Dorsolateral prefrontal cortex (tissue), 122 donors: ENCODE measurements at places on chromosomes 16 and 17. TPM values are rescaled to one million over a fixed set of nuclear protein-coding genes. Genes with fewer than 3 reads are reported as not detected.

The ZG16 gene
- not detected for total RNA-seq

The SPATA32 gene
- total RNA-seq, result not detected

The GNG13 gene
- total RNA-seq, result 4.0 TPM

The MT2A gene
- total RNA-seq, result 246 TPM

The PDILT gene
- total RNA-seq, result not detected

The CSF3 gene
- total RNA-seq, result 105 TPM

The USP10 gene
- total RNA-seq, result 77.9 TPM

The ALDH3A1 gene
- 0.39 TPM for total RNA-seq

The SLC16A6 gene
- 5.7 TPM for total RNA-seq

The PLEKHG4 gene
- 4.6 TPM for total RNA-seq

The RHBDL3 gene
- 47.2 TPM for total RNA-seq

The KIF19 gene
- total RNA-seq, result 24.7 TPM

The NPIPA5 gene
- total RNA-seq, result 44.9 TPM

The NUDT7 gene
- total RNA-seq, result 10.9 TPM

The C1QL1 gene
- total RNA-seq, result 15.4 TPM

The MSLN gene
- total RNA-seq, result 0.71 TPM

The SLC22A31 gene
- total RNA-seq, result not detected

The TMEM235 gene
- 19.4 TPM for total RNA-seq

The AANAT gene
- total RNA-seq, result not detected

The CACNG3 gene
- total RNA-seq, result 27.3 TPM

The ZNF200 gene
- 8.4 TPM for total RNA-seq
